Smooth muscle cell of the coronary artery (primary cell): ENCODE measurements at places on chromosomes 1 and 21. TPM values are rescaled to one million over a fixed set of nuclear protein-coding genes. Genes with fewer than 3 reads are reported as not detected.

The GLRX2 gene
- 4.4 and 13.1 TPM in 2 replicates for total RNA-seq

The RAVER2 gene
- 4.6 and 8.8 TPM in 2 replicates for total RNA-seq

The CHRNB2 gene
- 0.23 TPM in 1 of 2 replicates, not detected in the other for total RNA-seq

The ZSWIM5 gene
- 0.23 and 0.68 TPM in 2 replicates for total RNA-seq

The ANKRD35 gene
- total RNA-seq = 0.45 and 1.4 TPM in 2 replicates

The MYBPH gene
- 0.35 TPM in 1 of 2 replicates, not detected in the other for total RNA-seq

The S100A14 gene
- total RNA-seq = 0.12 and 0.30 TPM in 2 replicates

The DCST1 gene
- not detected in 2 replicates for total RNA-seq

The OR2T29 gene
- total RNA-seq = not detected in 2 replicates

The CFHR4 gene
- not detected in 2 replicates for total RNA-seq

The LCE1A gene
- total RNA-seq = not detected in 2 replicates

The OR2L5 gene
- not detected in 2 replicates for total RNA-seq

The AKIRIN1 gene
- 16.1 and 29.7 TPM in 2 replicates for total RNA-seq

The PRELP gene
- total RNA-seq = under 0.01 and 2.3 TPM in 2 replicates

The C1QC gene
- not detected in 2 replicates for total RNA-seq

The TNNT2 gene
- 0.35 TPM in 1 of 2 replicates, not detected in the other for total RNA-seq

The SPATA6 gene
- total RNA-seq = 3.8 and 5.9 TPM in 2 replicates

The TOE1 gene
- 8.4 and 13.6 TPM in 2 replicates for total RNA-seq

The CRNN gene
- total RNA-seq = not detected in 2 replicates

The ATF3 gene
- 2.3 and 3.2 TPM in 2 replicates for total RNA-seq

The ZBTB8OS gene
- total RNA-seq = 47.3 and 64.0 TPM in 2 replicates

The TTC4 gene
- total RNA-seq = 13.0 and 13.5 TPM in 2 replicates

The SPRR1A gene
- total RNA-seq = not detected in 2 replicates

The CD1E gene
- not detected in 2 replicates for total RNA-seq

The HCN3 gene
- 0.53 and 1.5 TPM in 2 replicates for total RNA-seq

The ANXA9 gene
- total RNA-seq = 0.08 and 0.23 TPM in 2 replicates

The MYCL gene
- total RNA-seq = 0.12 and 3.8 TPM in 2 replicates

The PYHIN1 gene
- 0.47 TPM in 1 of 2 replicates, not detected in the other for total RNA-seq

The SLC9C2 gene
- total RNA-seq = under 0.01 TPM in 1 of 2 replicates, not detected in the other

The NUDT17 gene
- 1.2 and 4.4 TPM in 2 replicates for total RNA-seq

The PAPPA2 gene
- total RNA-seq = 0.53 and 9.0 TPM in 2 replicates

The BSND gene
- not detected in 2 replicates for total RNA-seq

The TGFB2 gene
- 15.2 and 85.8 TPM in 2 replicates for total RNA-seq

The CNIH3 gene
- 14.0 and 35.7 TPM in 2 replicates for total RNA-seq

The SEC22B gene
- total RNA-seq = 46.3 and 54.3 TPM in 2 replicates
